Esophagus muscularis mucosa (tissue), 4 donors: ENCODE measurements at places on chromosomes 11 and 22.
A peak's percentile ranks its signal among the peaks of the same experiment; 100 is the strongest.

- DNase-seq: no peak
Observed at GRCh38 chr22:27724157-27724556, 77.4 kb downstream of the MN1 start.

DNA sequence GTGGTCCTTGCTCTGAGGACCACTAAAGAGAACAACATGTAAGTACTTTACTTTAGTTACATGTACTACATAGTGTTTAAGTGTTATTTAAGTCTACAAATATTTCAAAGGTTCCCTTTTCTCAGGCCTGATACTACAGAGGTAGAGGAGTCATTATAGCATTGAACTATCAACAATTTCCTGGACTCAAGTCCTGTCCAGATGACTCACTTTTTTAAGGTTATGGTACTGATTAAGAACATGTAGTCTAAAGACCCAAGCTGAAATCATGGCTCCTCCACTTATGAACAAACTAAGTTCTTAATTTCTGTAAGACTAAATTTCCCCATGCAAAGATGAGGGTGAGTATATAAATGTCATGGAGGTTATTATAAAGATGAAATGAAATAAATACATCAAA lies 74.7 kb downstream of the NARS2 start:
- DNase-seq: no peak

DNA sequence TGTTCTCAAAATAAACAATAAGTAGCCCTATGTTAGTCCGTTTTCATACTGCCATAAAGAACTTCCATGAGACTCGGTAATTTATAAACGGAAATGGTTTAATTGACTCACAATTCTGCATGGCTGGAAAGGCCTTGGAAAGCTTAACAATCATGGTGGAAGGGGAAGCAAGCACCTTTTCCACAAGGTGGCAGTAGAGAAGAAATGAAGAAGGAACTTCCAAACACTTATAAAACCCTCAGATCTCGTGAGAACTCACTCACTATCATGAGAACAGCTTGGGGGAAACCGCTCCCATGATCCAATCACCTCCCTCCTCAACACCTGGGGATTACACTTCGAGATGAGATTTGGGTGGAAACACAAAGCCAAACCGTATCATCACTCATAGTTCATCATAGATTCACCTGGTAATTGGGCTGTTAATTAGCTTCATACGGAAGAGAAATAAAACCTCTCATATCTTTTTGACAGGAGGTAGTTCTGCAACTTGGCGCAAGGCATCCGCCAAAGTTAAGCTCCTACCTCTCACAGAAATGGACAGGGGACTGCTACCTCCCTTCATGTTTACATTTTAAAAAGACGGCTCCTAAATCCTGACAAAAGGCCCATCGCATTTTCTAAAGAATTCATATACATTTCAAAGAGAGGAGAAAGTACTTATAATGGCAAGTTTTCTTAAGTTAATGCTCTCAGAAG lies 49.0 kb downstream of the MUC15 start:
- DNase-seq: no peak

GRCh38 chr11:107018902-107019493 lies 722 bp upstream of the GUCY1A2 start:
- no peak for DNase-seq

- DNase-seq: no peak
Observed at GRCh38 chr11:46120346-46121300, 631 bp downstream of the PHF21A start.

GRCh38 chr11:128036006-128036405 lies 551.4 kb downstream of the ETS1 start:
- no peak for DNase-seq

DNA sequence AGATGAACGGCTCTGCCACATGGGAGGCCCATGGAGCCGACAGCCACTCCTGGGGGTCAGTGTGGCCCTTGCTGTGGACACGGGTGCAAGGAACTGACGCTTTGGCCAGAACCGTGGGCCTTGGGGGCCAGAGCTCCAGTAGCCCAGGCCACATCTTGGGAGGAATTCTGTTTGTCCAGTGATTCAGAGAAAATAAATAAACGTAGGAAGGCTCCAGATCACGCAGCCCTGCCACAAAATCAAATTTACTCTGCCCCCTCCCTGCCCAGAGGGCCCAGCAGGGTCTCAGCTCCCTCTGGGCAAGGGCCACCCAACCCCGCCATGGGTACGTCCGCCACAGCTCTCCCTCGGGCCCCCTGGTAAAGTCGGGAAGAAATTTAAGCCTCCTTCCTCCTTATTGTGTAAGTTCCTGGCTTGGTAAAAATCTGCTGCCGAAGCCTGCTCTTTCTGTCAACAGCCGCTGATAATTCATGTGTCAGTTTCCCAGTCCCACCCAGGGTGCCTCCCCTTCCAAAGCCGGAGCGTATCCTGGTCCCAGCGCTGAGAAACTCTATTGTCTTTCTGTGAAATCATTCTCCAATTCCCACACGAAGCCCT lies 6.9 kb upstream of the MUC5AC start:
- no peak for DNase-seq

GRCh38 chr11:92796744-92797143 lies 172.7 kb upstream of the MTNR1B start:
- DNase-seq: no peak

GRCh38 chr11:35907648-35908431 lies 36.0 kb upstream of the LDLRAD3 start:
- DNase-seq: peak; percentile 88

DNA sequence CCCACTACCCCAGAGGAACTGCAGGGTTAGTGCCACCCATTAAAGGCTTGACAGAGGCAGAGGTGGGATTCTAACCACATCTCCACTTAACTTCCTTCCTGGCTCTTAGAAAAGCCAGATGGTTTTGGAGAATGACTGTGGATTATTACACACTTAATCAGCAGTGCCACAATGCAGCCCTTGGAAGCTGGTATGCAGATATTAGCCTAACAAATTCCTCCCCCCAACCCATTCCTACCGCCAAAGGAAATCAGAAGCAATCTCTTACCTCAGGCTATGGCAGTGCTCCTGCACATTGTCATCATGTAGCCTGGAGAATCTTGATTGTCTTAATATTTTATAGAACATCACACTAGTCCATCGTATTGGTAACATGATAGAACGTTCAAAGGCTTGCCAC lies 23.2 kb upstream of the NRGN start:
- no peak for DNase-seq

GRCh38 chr11:93396316-93396715 lies 65.8 kb downstream of the DEUP1 start:
- no peak for DNase-seq

- no peak for DNase-seq
Observed at GRCh38 chr11:65556470-65557279, 1.5 kb downstream of the LTBP3 start.

GRCh38 chr11:74902342-74902741 lies 46.5 kb downstream of the XRRA1 start:
- no peak for DNase-seq

GRCh38 chr11:36212564-36213392 lies 76.4 kb downstream of the COMMD9 start:
- no peak for DNase-seq

DNA sequence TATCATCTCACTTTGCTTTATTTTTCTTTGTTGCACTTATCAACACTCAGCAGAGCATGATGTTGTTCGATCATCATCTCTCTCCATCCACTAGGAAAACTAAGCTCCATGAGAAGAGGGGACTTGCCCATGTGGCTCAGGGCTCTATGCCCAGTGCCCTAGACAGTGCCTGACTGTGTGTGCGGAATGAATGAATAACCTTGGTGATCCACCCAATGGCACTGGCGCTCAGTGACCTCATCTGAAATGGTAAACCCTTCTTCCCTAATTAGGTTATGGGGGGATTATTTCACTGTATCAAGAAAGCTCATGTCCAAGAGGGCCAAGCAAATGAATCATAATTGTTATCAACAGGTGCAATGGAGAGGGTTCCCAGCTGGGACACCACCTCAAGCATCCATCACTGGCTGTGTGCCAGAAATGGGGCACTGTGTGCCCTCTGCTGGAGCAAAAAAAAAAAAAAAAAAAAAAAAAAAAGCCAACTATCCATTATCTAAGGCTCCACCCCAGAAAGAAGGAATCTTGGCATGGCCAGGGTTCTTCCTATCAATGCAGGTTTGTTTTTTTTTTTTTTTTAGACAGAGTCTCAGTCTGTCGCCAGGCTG lies 172.6 kb downstream of the LARGE1 start:
- no peak for DNase-seq

DNA sequence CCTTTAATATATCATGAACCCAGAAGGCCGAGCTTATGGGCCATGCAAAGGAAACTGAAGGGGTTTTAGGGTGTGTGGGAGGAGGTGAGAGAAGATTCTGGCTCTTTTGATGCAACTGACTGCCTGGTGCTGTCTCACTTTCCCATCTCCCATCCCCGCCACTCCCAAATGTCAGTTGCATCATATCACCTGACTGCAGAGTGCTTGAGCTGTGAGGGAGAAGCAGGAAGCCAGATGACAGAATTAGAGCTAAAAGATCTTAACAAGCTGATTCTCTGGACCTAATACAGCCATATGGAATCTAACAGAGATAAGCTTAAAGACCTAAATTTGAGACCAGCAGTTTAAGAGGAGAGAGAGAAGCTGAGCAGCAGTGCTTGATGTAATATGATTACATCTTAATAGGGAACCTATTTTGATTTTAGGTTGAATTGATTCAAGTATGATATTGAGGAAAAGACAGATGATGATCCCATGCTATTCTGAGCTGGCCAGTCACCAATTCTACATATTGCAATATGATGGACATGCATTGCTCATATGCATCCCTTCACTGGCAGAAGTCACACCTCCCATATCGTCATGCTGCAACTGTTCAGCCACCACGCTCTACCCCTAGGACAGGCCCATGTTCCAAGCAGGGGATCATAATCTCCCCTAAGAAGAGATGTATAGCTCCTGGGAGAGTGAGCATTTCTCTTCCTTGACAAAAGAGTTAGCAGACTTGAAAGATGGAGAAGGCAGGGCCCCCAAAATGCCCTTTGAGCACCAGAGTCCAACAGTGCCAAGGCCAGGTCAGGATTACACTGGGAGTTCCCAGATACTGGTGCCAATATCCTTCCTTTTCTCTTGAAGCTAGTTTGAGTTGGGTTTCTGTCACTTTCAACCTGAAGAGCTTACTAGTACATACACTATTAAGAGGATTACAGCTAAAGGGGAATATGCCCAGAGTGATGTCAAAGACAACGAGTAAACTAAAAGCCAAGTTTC lies 44.9 kb downstream of the PLEKHA7 start:
- no peak for DNase-seq

DNA sequence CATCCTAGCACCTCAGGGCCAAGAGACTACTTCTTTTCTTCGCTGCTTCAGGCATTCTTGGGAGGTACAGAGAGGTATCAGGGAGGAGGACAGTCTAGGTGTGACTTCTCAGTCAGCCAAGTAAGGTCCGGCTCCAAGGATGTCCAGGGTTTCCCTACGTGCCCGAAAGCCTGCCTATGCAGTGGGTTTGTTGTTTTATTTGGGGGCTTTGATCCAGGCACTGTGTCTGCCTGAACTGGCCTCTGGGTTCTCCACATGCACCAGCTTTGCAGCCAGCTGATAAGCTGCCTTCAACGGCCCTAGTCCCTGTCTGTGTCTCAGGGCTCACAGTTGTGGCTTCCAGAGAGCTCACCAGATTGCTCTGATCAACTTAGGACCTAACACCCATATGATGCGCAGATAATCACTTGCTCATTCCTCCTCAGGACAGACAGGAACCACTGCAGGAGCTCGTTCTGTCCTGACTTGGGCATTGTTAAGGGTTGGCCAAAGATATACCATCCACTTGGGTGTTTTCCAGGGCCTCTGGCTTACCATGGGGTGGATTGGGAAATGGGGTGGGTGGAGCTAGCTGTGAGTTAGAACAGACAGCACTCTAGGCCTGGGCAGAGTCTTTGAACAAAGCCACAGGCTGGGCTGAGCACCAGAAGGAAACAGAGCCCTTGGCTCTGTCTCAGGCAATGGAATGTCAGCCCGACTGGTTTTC lies 45.5 kb upstream of the CRYBB3 start:
- DNase-seq: no peak

- no peak for DNase-seq
Observed at GRCh38 chr11:2525166-2525861, 80.5 kb downstream of the KCNQ1 start.

DNA sequence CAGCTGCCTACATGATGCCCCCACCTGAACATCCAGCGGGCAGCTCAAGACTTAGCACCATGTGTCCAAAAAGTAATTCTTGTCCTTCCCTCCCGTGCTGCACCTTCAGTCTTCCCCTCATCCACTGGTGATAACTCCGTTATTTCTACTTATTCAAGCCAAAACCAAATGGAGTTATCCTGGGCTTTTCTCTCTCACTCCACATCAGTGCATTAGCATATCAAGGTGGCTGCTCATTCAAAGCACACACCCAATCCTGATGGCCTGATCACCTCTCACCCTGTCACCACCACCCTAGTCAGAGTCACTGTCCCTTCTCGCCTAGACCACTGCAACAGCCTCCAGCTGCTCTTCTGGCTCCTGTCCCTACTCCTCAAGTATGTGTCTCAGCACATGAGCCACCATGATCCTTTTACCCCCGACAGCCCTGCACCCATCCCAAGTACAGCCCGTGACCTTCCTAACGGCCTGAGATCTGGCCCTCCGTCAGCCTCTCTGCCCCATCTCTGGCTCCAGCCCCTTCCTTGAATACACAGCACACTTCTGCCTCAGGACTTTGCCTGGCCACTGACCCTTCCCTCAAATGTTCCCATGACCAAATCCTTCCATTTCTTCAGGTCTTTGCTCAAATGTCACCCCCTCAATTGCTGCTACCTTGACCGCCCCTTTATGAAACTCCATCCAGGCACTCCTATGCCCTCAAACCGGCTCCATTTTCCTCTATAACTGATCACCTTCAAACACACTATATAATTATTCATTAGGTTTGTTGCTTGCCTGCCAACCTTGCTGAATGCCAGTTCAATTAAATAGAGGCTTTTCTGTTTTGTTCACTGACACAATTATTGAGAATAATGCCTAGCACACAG lies 19.7 kb upstream of the SLC25A1 start:
- DNase-seq: no peak

- DNase-seq: no peak
Observed at GRCh38 chr11:4195909-4196308, 101.3 kb downstream of the RRM1 start.
